ENCODE measurements at places on chromosomes 2 and 18. TPM values are rescaled to one million over a fixed set of nuclear protein-coding genes. Genes with fewer than 3 reads are reported as not detected.

GRCh38 chr18:56252456-56252855, 385.9 kb downstream of the TXNL1 start:
- DNase-seq: no peak

- DNase-seq: no peak
Measured at GRCh38 chr18:27261769-27262549, 76.9 kb upstream of the CHST9 start.

GRCh38 chr2:222380456-222380855, 43.9 kb upstream of the SGPP2 start:
- DNase-seq: no peak

DNAJC5G gene
- total RNA-seq: not detected

DNA sequence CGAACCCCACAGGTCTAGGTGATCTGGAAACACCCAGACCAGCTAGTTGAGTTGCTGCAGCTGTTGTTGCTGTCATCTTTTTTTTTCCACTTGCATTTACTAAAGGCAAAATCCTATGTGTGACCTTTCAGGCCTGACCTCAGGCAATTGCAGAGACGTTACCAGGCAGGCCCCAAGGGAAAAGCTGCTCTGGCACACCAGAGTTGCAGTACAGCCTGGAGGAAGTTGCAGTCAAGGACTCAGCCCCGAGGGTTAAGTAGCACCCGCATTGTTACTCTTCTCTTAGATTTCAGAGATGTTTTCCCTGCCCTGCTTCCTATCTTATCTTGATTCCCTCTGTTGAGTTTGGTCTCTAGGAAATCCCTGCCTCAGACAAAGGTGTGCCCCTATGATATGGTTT, 45.2 kb upstream of the SMAD2 start:
- DNase-seq: no peak

DUSP11 gene
- 59.1 TPM for total RNA-seq

TOGARAM2 gene
- total RNA-seq: 0.70 TPM

DNA sequence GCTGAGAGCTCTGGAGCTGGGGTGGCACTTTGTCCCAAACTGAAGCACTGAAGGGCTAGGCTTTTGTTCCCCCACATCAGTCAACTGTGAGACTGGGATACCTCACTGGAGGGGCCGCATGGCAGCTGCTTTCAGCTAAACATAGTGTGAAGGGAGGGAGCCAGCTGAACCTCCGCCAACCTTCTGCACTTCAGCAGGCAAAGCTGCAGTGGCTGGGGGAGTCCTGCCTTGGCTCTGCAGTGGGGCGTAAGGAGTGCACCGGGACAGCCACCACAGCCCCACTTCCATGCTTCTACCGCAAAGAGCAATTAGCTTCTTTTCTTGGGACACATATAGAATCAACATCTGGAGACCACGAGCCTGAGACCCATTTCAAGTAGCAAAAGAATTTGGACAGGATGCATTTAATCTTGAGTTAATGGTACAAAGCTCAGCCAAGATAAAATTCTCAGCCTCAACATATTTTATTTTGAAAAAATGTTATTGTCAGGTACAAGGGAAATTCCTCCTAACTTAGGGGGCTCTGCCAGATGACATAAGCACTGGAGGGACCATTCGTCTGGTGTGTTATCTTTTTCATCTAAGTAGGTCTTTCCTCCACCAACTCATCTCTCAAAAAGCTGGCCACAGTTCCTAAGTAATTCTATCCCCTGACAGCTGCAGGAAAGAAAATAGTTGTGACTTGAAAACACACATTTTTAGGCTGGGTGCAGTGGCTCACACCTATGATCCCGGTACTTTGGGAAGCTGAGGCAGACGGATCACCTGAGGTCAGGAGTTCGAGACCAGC, 25.6 kb upstream of the MYCN start:
- DNase-seq: no peak

- DNase-seq: no peak
Measured at GRCh38 chr18:40672590-40672989, 1282.4 kb upstream of the PIK3C3 start.

- no peak for DNase-seq
Measured at GRCh38 chr2:192899466-192899865, 704.7 kb upstream of the TMEFF2 start.

GRCh38 chr18:998936-999335, 94.3 kb downstream of the ADCYAP1 start:
- DNase-seq: no peak

- DNase-seq: no peak
Measured at GRCh38 chr18:12023375-12023774, 42.1 kb downstream of the IMPA2 start.

GRCh38 chr18:11308499-11308898, 159.1 kb upstream of the PIEZO2 start:
- no peak for DNase-seq

KATNAL2 gene
- total RNA-seq: 1.1 TPM

- no peak for DNase-seq
Measured at GRCh38 chr2:226002438-226002837, 602.9 kb downstream of the NYAP2 start.

DNA sequence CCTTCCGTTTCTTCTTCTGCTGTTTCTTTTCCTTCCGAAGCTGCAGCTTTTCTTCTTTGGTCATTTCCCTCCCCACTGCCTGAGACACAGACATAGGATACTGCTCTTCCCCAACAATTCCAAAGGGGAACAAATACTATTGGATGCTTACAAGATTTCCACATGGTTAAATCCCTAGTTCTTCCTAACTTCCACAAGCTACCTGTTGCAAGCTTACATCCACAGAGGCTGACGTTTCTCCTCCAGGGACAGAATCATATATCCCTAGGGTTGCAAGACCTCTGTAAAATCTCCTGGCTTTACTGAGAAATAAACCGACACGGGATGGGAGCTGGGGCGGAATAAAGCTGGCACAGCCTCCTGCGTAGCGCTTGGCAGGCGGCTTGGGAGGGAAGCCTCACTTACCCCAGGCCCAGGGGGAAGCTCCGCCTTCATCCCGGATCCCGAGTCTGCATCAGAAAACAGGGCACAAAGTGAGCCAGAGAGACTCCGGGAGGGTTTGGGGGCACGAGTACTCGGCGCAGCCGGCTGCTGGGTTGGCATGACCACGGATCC, 590 bp downstream of the EIF2B4 start:
- no peak for DNase-seq

Measured in suprapubic skin (tissue), 4 donors.